Stimulated activated CD8-positive, alpha-beta memory T cell treated with anti-CD3 and anti-CD28 coated beads, Interleukin-4, amount 100 ng/mL, for 1 hour (primary cell): ENCODE measurements at places on chromosomes 11 and 22.
A peak's percentile ranks its signal among the peaks of the same experiment; 100 is the strongest.

- no peak for DNase-seq
Measured at GRCh38 chr11:206002-206384, 1.2 kb downstream of the BET1L start.

- DNase-seq, result peak; percentile 30
Measured at GRCh38 chr22:46036558-46037408, 59.8 kb upstream of the WNT7B start.

DNA sequence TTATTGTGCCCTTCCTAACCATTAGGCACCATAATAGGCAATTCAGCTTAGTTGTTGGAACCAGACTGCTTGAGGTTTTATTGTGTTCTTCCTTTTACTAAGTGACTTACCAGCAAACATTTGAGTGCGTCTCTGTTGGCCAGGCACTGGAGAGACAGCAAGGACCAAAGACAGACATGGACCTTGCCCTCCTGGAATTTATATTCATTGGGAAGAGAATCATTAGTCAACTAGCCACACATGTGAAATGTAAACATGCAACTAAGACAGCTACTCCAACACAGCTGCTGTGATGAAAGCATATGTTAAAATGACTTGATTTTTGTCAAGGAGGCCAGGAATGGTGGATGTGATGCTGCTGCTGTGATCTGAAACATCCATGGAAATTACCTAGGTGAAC, 106.4 kb downstream of the TRAF6 start:
- DNase-seq, result no peak

DNA sequence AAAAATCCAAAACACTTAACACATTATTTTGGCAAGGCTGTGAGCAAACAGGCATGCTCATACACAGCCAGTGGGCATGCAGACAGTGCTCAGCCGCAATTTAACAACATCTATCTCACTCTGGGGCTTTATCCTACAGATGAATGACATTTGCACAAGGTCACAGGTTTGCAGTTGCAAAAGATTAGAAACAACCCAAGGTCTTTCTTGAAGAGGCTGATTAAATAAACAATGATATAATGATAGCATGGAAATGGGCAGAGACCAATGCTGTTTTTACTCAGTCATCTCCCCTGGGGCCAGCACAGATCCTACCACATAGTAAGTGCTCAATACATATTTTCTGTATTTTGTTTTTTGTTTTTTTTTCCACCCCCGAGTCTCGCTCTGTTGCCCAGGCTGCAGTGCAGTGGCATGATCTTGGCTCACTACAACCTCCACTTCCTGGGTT, 9.4 kb downstream of the A4GALT start:
- DNase-seq, result no peak

DNA sequence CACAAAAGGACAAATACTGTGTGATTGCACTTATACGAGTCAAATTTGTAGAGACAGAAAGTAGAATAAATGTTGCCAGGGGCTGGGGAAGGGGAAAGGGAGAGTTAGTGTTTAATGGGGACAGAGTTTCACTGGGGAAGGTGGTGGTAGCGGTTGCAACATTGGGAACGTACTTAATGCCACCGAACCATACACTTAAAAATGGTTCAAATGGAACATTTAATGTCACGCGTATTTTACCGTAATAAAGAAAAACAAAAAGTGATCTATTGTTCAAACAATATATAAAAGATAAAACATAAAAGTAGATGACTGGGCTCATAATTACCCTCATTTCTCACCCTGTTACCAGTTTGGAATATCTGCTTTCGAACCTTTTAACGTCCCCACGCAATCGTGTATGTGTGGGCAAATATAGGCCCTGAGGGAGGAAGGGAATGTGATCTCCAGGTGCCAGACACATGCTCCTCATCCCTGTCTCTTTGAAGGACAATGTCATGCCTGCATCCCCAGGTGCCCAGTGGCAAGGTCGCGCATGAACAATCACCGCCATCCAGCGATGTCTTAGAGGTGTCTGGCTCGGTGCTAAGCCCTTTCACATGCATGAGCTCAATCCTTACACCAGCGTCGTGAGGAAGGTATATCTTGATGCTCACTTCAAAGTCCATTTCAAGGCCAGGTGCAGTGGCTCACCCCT, 35.3 kb downstream of the LIF start:
- DNase-seq, result no peak

DNA sequence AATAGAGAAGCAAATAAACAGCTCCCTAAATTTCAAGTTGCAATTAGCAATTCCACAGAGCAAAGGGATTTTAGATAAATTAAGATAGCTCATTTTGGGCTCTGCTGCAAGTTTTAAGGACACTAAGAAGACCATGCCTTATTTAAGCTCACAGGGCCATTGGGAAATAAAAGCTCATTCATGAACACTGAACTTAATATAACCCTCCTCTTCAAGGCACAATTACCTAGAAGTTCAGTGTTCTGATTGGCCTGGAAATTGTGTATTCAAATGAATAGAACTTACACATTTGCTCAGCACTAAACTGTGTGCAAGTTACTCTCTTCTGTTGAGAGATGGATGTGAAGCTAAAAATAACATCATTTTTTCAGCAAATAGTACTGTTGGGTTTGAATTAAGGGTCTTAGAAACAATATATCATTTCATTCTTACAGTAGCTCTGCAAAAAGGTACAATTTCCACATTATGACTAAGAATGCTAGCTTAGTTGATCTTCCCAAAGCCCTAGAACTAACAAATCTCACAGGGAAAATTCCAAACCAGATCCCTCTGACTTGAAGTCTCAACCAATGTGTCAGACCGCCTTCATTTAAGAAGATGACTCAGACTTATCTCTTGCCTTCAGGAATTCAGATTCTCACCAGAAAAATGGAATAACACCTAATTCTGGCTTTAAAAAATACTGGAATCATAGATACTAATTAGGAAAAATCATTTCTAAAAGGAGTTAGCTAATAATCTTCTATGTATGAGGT, 87.4 kb upstream of the LRRC55 start:
- DNase-seq, result no peak
